ENCODE measurements at places on chromosomes 13 and 19.

- H3K4me1 ChIP-seq, result peaks cover 16% of the 10 kb centered on the region
- H3K27ac ChIP-seq, result peak overlapping the region; percentile 88
- DNase-seq, result no peak
- peak overlapping the region; percentile 78 for H3K4me3 ChIP-seq
- H3K27me3 ChIP-seq, result no peaks in the 10 kb centered on the region
These were observed 560 bp downstream of the NDUFA7 start for GRCh38 chr19:8320564-8321066.

DNA sequence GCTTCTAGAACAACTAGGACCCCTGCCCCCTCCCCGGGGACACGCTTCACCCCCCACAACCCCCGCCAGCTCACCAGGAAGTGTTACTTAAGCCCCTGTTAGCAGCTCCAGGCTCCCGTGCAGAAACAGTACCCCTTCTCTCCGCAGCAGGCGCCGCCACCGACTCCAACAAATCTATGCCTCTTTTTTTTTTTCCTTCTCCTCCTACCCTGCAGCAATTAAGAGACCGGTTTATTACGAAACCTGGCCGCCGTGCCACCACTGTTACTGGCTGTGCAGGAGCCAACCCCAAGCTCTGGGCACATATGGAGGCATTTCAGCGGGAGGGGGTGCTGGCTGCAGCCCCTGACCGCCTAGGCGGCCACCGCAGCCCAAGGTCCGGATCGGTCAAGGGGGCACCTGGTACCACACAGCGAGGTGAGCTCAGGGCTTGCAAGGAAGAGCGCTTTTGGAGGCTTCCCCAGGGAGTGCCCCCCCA is 2.4 kb downstream of the GADD45B start:
- peaks cover 2% of the 10 kb centered on the region for H3K36me3 ChIP-seq
- DNase-seq, result peak; percentile 65
- peak overlapping the region; percentile 76 for H3K27ac ChIP-seq

DNA sequence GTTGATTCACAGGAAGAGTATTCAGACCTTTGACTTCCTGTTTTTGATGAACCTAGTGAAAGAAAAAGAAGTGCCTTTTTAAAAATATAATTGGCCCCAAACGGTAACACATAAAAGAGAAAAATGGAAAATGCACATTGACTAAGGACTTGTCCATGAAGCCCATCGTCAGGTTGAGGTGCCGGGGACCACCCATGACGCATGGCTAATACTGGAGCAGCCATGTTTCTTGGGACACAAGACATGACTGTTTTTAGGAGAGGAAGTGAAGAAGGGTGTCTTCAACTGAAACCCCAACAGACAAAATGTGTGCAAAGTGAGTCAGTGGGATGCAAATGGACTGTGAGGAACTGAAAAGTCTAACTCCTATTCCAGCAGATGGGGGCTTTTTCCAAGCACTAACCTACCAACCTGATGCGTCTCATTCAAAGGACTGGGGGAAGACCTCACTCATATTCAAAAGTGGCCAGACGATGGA is 459.4 kb downstream of the FOXO1 start:
- DNase-seq, result no peak
- no peak overlapping the region for H3K4me3 ChIP-seq

- no peak overlapping the region for H3K4me3 ChIP-seq
- H3K27ac ChIP-seq, result peak overlapping the region; percentile 86
- H3K36me3 ChIP-seq, result no peaks in the 10 kb centered on the region
- H3K4me1 ChIP-seq, result peaks cover 22% of the 10 kb centered on the region
- peak; percentile 46 for DNase-seq
These were observed 40.5 kb downstream of the USP12 start for GRCh38 chr13:27130979-27131623.

DNA sequence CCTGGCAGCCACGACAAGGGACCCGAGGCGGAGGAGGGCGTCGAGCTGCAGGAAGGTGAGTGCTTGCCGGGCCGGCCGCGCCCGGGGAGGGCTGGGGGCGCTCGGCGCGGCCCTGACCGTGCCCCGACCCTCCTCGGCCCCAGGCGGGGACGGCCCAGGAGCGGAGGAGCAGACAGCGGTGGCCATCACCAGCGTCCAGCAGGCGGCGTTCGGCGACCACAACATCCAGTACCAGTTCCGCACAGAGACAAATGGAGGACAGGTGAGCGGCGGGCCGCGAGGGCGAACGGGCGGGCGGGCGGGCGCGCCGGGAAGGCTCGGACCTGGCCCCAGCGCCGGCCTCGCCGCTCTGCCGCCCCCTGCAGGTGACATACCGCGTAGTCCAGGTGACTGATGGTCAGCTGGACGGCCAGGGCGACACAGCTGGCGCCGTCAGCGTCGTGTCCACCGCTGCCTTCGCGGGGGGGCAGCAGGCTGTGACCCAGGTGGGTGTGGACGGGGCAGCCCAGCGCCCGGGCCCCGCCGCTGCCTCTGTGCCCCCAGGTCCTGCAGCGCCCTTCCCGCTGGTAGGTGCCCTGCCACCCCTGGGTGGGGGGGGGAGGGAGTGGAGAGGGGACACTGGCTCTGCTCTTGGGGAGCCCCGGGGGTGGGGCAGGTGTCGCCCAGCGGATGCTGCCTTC is 816 bp downstream of the USF2 start:
- H3K4me3 ChIP-seq, result peak overlapping the region; percentile 20
- no peaks in the 10 kb centered on the region for H3K27me3 ChIP-seq
- H3K27ac ChIP-seq, result no peak overlapping the region
- peaks cover 44% of the 10 kb centered on the region for H3K36me3 ChIP-seq

DNA sequence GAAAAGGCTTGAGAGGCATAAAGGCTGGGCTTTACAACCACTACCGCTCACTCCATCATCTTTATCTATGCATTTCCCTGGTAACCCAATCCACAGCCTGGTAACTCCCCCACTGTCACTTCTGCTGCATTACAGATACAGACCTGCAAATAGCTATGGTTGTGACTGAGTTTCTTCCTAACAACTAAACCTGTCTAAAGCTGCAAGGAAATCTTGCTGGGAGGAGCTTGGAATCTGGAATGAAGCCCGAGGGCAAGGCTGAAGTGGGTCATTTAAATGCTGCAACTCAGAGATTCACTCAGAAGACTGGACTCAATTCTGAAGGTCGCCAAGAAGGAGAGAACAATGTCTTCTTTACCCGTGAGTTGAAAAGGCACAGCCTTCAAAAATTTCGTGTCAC is at the start of gene LGALS13:
TSS of gene LGALS13 (plus strand) at position 301 of the 400 bp plus-strand sequence. CDS start at position 346, 45 bp downstream.
- peaks cover 15% of the 10 kb centered on the region for H3K27me3 ChIP-seq
- no peak for DNase-seq
- H3K27ac ChIP-seq, result no peak within 1 kb of the TSS
- H3K36me3 ChIP-seq, result no peaks in the 10 kb centered on the region
- no peak within 1 kb of the TSS for H3K4me3 ChIP-seq

DNA sequence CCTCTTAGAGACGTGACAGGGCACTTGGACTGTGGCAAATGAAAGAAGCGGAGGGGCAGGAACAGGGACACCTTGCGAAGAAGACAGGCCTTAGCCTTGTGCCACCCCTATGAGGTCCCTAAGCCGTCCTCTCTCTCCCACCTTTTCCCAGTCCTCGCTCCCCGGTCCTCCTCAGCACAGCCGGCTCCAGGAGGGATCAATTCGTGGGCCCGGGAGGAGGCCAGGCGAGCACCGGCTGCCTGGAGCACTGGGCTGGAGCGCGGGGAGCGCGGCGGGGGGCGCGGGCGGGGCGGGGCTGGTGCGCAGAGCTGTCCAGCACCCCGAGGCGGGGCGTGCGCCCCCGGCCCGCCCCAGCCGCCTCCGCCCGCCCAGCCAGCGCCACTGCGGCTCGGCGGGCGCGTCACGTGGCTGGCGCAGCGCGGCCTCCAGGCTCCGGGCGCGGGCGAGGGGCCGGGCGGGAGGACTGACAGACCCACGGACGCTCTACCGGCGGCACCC is at the start of gene LRP3:
TSS of gene LRP3 (plus strand) at position 466 of the 498 bp plus-strand sequence. CDS start 456 bp downstream, outside the sequence.
- H3K36me3 ChIP-seq, result no peaks in the 10 kb centered on the region
- H3K27me3 ChIP-seq, result peaks cover 57% of the 10 kb centered on the region
- no peak for DNase-seq
- peaks cover 4% of the 10 kb centered on the region for H3K4me1 ChIP-seq
- no peak within 1 kb of the TSS for H3K4me3 ChIP-seq

DNA sequence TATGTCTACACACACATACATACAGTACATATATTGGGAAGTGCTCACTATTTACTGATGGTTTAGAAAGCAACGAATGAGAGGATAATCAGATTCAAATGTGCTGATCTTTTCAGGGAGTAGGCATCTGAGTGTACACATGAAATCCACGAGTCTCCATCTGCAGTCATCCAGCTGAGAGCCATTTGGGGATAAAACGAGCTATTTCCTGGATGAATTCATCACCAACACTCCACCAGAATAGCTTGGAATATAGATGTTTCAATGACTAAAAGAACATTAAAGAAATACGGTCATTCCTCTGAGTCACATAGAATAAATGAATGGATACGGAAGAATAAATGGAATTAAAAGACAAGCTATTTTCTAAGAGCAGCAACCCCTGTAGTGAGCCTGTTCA is 721.6 kb upstream of the ARGLU1 start:
- no peak overlapping the region for H3K27ac ChIP-seq
- no peaks in the 10 kb centered on the region for H3K4me1 ChIP-seq
- H3K36me3 ChIP-seq, result no peaks in the 10 kb centered on the region
- no peaks in the 10 kb centered on the region for H3K27me3 ChIP-seq

DNA sequence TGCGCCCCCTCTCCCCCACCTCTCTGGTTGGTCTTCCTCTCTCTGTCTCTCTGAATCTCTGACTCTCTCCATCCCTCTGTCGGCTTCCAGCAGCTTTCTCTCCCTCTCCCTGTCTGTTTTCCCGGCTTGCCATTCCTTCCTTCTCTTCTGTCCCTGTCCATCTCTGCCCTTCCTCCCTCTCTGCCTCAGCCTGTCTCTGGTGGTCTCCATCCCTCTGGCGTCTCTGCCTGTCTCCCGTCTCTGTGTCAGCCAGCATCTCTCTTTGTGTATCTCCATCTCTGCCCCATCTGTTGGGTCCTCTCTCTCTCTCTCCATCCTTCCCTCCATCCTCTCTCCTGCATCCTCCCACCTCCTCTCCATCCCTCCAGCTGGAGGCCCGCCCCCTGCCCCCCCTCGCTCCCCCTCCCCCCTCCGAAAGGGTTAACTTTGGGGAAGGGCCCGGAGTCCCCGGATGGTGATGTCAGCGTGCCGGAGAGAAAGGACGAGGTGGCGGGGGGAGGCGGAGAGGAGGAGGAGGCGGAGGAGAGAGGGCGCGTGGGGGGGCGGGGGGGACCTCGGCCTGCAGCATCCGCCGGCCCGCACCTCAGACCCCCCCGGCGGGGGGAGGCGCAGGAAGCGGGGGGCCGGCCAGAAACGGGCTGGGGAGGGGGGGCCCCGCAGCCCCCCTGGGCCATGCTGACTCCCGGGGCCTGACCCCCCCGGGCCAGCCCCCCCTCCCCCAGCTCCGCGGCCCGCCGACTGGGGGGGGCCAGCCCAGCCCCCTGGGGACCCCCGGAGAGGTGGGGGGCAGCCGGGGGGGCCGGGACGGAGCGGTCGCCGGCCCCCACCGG is at the start of gene BRSK1:
TSS of gene BRSK1 (plus strand) at position 450 of the 830 bp plus-strand sequence. CDS start 446 bp downstream, outside the sequence.
- no peaks in the 10 kb centered on the region for H3K36me3 ChIP-seq
- H3K4me3 ChIP-seq, result no peak within 1 kb of the TSS
- no peak within 1 kb of the TSS for H3K27ac ChIP-seq
- H3K27me3 ChIP-seq, result peaks cover 2% of the 10 kb centered on the region

DNA sequence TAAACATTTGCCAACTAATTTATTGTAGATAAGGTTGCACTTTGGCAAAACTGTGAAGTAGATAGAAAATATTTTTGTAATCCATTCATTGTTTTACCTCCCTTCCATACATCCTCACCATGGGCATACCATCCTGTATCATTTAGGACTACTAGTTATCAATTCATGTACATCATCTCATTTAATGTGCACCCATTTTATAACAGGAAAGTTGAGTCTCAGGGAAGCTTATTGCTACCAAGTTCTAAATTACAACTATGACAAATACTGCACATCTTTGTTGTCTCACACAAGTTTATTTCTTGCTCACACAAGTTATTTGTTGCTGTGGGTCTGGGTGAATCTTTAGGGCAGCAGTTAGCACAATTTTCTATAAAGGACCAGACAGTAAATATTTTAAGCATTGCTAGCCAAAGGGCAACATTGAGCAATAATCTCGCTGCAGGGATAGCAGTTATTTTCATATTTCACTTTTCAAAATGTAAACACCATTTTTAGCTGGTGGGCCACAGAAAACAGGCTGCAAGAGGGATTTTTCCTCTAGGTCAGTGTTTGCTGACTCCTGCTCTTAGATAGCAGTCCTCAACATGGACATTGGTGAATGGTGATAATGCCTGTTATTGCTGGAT is 276.5 kb downstream of the GPC6 start:
- no peak overlapping the region for H3K4me3 ChIP-seq
- no peak overlapping the region for H3K27ac ChIP-seq
- no peaks in the 10 kb centered on the region for H3K27me3 ChIP-seq
- H3K36me3 ChIP-seq, result no peaks in the 10 kb centered on the region
- no peaks in the 10 kb centered on the region for H3K4me1 ChIP-seq
- no peak for DNase-seq

DNA sequence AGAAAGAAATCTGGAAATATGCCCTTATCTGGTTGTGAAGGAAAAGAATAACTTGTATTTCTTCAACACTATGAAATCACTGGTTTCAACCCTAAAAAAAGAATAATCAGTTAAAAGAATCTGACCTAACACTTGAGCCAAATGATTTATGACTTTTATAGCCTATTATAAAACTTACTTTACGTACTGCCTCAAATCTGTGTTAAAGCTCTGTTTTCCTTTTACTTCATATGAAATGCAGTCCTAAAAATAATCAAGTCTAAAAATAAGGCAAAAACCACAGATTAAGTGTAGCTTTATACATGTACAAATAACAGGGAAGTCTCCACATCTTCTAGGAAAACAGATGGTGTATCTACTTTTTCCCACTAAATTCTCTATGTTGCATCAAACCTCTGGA is 101.3 kb downstream of the VWA8 start:
- DNase-seq, result no peak
- H3K4me3 ChIP-seq, result no peak overlapping the region
- no peaks in the 10 kb centered on the region for H3K27me3 ChIP-seq
- H3K36me3 ChIP-seq, result no peaks in the 10 kb centered on the region

GRCh38 chr19:48963371-48964204 is 1.5 kb upstream of the FTL start:
- H3K4me1 ChIP-seq, result peaks cover 66% of the 10 kb centered on the region
- peak overlapping the region; percentile 65 for H3K27ac ChIP-seq
- peak overlapping the region; percentile 1 for H3K4me3 ChIP-seq
- no peak for DNase-seq
- H3K36me3 ChIP-seq, result peaks cover 22% of the 10 kb centered on the region
- no peaks in the 10 kb centered on the region for H3K27me3 ChIP-seq

GRCh38 chr19:12545267-12545666 is 6.0 kb downstream of the ZNF564 start:
- H3K27me3 ChIP-seq, result no peaks in the 10 kb centered on the region
- H3K4me1 ChIP-seq, result peaks cover 7% of the 10 kb centered on the region
- H3K36me3 ChIP-seq, result peaks cover 3% of the 10 kb centered on the region
- no peak overlapping the region for H3K27ac ChIP-seq
- H3K4me3 ChIP-seq, result no peak overlapping the region

- H3K4me3 ChIP-seq, result no peak overlapping the region
- H3K27ac ChIP-seq, result no peak overlapping the region
- H3K27me3 ChIP-seq, result peaks cover 30% of the 10 kb centered on the region
- peaks cover 34% of the 10 kb centered on the region for H3K4me1 ChIP-seq
- no peak for DNase-seq
These were observed 20.3 kb downstream of the NFIX start for GRCh38 chr19:13015361-13016223.
